Effector memory CD8-positive, alpha-beta T cell (primary cell): ENCODE measurements at places on chromosomes 7 and 10.
A peak's percentile ranks its signal among the peaks of the same experiment; 100 is the strongest.

GRCh38 chr10:7327885-7328284 is 82.9 kb downstream of the SFMBT2 start:
- no peaks in the 10 kb centered on the region for H3K27me3 ChIP-seq
- H3K4me3 ChIP-seq = no peak overlapping the region
- no peak for DNase-seq
- H3K4me1 ChIP-seq = peaks cover 40% of the 10 kb centered on the region
- no peak overlapping the region for H3K27ac ChIP-seq

DNA sequence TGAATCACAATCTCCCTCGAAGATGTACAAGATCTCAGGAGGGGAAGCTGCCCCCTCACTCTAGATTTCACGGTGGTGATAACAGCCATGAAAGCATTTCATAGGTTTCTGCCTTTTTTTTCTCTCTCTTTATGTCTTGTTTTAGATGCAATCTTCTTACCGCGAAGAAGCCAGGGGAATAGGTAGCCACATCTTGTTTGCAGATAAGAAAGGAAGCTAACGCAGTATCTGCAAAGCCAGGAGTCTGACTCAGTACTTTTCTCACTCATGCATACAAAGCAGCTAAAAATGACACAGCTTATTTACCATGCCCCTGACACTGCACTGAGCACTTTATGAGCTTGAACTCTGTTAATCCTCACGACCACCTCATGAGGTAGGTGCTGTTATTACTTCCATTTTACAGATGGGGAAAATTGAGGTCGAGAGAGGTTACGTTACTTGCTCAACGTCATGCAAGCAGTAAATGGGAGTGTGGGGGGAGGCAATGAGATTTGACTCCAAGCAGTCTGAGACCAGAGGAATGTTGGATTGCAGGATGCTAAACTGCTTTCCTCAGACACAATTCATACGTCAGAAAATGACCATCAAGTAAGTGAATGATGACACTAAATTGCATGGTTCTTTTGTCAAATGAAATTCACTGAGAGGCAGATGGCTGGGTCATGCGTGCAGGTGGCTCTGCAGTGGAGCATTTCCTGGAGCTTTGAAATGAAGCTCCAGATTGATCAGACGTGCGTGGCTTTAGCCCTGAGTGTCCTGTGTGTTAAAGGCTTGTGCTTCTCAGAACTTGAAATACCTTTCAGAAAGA is 3.3 kb downstream of the MAP3K8 start:
- peaks cover 63% of the 10 kb centered on the region for H3K4me1 ChIP-seq
- H3K4me3 ChIP-seq = peak overlapping the region; percentile 90
- no peak for DNase-seq
- H3K36me3 ChIP-seq = peaks cover 96% of the 10 kb centered on the region

- DNase-seq = no peak
- no peak overlapping the region for H3K4me3 ChIP-seq
- H3K4me1 ChIP-seq = no peaks in the 10 kb centered on the region
- H3K27me3 ChIP-seq = peaks cover 13% of the 10 kb centered on the region
Observed at GRCh38 chr10:88866454-88866853, 13.6 kb upstream of the STAMBPL1 start.

- H3K27me3 ChIP-seq = peaks cover 35% of the 10 kb centered on the region
- H3K36me3 ChIP-seq = no peaks in the 10 kb centered on the region
- DNase-seq = peak; percentile 13
- H3K4me1 ChIP-seq = no peaks in the 10 kb centered on the region
- H3K4me3 ChIP-seq = no peak overlapping the region
Observed at GRCh38 chr10:104209575-104210198, 22.5 kb downstream of the CFAP43 start.
